ENCODE measurements at places on chromosomes 12 and 14. TPM values are rescaled to one million over a fixed set of nuclear protein-coding genes. Genes with fewer than 3 reads are reported as not detected.

The GPRC5A gene
- total RNA-seq = 22.8 TPM

The SCN8A gene
- total RNA-seq = 1.2 TPM

GRCh38 chr12:123134826-123135225 is 16.1 kb downstream of the PITPNM2 start:
- no peak for DNase-seq

The KCNH5 gene
- not detected for total RNA-seq

GRCh38 chr14:63478437-63478852 is 64.7 kb downstream of the PPP2R5E start:
- DNase-seq = no peak

GRCh38 chr12:19771858-19772257 is 332.6 kb downstream of the AEBP2 start:
- DNase-seq = no peak

The RPL10L gene
- total RNA-seq = not detected

GRCh38 chr12:97292588-97292987 is 170.0 kb upstream of the RMST start:
- DNase-seq = no peak

- DNase-seq = no peak
These were observed 337.3 kb downstream of the CACNA1C start for GRCh38 chr12:2390133-2390532.

The AVPR1A gene
- not detected for total RNA-seq

The CAPZA3 gene
- not detected for total RNA-seq

GRCh38 chr14:105249182-105250007 is 1.1 kb downstream of the BTBD6 start:
- DNase-seq = peak; percentile 26

Measured in G401 (cell line).